ENCODE measurements at places on chromosomes 4 and X.

DNA sequence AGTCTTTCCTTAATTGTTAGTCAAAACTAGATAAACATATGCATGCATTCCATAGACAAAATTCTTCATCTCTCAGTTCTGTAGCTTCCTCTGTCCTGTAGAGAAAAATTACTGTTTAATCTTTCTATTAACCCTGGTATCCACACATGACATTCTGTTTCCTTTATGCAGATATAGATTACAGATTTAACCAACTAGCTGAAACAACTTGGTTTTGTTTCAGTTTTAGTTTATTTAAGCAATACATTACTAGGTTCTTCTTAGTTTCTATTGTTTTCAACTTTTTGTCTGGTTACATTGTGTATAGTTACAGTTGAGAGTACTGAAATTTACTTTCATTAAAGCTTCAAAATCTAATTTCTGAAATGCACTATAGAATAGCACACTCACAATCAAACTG lies 933.9 kb upstream of the EPHA5 start:
- DNase-seq, result no peak

- DNase-seq, result no peak
These were observed 28.2 kb downstream of the ODAPH start for GRCh38 chr4:75584067-75584466.

- DNase-seq, result no peak
These were observed 93.7 kb upstream of the TRPC3 start for GRCh38 chr4:122045533-122045932.

GRCh38 chr4:6608758-6609414 lies 31.6 kb upstream of the MRFAP1 start:
- DNase-seq, result no peak

- no peak for DNase-seq
These were observed 56.0 kb downstream of the MAGEB10 start for GRCh38 chrX:27863809-27864208.

GRCh38 chrX:56791456-56791855 lies 62.4 kb downstream of the NBDY start:
- DNase-seq, result no peak

DNA sequence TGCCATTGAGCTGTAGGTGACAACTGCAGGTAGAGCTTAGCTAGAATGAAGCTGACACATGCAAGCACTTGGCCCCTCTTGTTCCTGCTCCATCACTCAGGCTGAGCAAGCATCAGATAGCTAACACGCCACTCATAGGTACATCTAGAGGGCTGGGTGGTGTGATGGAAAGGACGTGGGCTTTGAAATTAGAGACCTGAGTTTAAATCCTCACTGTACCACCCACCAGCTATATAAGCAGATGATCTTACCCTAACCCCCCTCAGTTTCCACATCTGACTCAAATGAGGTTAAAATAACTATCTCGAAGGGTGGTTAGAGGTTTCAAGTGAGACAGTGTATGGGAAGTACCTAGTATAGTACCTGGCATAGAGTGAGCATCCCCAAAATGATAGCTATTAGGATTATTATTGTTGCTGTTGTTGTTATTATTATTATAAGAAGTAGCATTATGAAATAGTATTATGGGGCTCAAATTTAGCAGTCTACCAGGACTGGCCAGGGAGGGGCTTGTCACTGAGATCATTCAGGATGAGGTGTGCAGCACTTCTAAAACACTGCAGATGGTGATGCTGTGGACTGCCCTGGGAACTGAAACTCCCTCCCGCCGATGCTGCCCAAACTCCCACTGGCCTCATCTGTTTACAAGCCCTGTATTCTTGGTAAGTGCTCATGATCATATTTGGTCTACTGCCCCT lies 59.0 kb downstream of the REELD1 start:
- DNase-seq, result no peak

GRCh38 chr4:159366966-159367780 lies 264.3 kb downstream of the RAPGEF2 start:
- DNase-seq, result no peak

GRCh38 chrX:6052111-6052745 lies 176.4 kb downstream of the NLGN4X start:
- DNase-seq, result no peak

DNA sequence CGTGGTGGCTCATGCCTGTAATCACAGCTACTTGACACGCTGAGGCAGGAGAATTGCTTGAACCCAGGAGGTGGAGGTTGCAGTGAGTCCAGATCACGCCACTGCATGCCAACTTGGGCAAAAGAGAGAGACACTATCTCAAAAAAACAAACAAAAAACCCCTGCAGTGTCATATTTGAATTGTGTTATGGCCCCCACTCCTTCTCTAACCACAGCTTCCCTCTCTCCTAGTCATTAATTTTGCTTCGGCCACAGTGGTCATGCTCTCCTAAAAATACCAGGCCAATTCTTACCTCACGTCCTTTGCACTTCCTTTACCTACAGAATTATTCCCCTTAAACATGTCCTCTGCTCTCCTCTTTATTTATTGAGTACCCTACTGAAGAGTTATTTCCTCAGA lies 206.1 kb downstream of the PPP3CA start:
- DNase-seq, result no peak

DNA sequence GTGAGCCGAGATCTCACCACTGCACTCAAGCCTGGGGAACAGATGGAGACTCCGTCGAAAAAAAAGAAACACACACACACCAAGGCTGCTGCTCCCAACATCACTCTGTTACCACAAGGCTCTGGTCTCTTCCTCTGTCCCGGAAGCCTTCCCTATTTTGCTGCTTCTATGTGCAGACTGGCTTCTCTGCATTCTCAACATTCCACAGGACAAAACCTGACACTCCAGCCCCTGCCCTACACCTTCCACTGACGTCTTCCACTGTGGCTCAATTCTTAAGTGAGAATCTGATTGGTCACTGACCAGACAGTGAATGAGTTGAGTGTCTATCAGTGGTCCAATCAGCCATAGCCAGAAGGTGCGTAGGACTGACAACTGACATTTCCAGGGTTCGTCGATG lies 5.9 kb downstream of the ODAPH start:
- DNase-seq, result no peak

DNA sequence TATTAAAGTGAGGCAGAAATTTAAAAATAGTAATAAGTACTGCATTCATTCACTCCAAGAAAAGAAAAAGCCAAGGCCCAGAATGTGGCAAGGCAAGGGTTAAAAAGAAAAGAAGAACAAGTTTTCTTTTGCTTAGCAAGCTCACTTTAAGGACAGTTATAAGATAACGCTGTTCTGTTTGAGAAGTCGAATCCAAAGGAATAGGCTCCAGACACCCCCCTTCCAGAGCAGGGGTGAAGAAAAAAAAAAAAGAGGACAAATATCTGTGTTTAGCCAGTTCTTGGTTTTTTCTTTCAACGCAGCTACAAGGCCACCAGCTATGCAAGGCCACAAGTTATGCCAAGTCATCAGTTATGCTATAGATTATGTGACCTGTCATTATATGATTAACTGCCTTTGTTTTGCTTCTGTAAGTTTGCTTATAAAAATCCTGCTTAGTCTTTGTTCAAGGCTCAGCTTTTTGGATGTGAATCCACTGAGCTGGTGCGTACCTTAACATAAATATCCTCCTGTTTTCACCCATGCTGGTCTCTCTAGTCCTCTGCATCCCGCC lies 1.4 kb downstream of the GRK4 start:
- no peak for DNase-seq

GRCh38 chr4:138977524-138977923 lies 38.1 kb upstream of the NOCT start:
- no peak for DNase-seq

DNA sequence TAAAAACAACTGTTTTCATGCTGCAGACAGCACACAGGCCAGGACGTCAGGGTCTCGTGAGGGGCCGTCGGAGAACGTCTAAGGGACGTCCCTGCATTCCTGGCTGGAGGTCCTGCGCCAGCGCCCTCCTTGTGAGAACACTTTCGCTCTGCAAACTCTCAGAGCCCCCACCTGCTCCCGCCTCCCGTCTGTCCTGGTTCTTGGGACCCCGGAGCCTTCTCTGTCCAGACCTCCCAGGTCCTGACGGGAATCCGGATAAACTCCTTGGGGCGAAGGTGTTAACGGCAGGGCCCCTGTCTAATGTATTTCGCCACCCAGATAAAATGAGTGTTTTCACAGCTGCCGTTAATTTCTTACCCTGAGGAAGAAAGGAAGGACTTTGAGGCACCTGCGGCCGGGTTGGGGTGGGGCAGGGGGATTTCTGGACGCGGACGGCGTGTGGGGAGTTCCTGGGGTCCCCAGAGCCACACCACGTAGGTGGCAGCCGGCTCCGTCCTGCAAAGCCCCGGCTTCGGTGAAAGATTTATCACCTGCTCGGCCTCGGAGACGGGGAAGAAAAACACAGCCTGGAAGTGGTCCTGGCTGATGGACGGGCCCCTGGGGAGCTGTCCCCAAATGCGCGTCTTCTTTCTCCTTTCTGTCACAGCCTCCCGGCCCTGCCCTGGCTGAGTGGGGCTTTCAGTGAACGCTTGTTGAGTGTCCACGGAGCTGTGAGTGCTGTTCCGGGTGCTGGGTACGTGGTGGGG lies 35.1 kb upstream of the PPP2R3B start:
- no peak for DNase-seq

DNA sequence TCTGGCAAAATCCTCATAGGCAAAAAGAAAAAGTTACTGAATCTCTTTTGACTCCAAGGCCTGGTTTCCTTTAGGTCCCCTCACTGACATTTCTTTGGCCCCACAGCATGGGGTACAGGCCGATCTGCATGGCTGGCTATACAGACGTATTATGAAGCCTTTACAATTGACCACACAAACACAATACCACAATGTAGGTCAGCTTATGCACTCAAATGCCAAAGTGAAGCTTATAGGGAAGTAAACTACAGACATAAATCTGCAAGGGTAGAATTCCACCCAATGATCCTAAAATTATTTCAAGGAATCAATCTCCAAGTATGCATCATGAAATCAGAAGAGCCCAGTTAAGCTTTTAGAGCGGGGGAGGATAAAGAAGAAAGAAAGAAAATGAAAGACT lies 20.7 kb downstream of the STX18 start:
- DNase-seq, result no peak

DNA sequence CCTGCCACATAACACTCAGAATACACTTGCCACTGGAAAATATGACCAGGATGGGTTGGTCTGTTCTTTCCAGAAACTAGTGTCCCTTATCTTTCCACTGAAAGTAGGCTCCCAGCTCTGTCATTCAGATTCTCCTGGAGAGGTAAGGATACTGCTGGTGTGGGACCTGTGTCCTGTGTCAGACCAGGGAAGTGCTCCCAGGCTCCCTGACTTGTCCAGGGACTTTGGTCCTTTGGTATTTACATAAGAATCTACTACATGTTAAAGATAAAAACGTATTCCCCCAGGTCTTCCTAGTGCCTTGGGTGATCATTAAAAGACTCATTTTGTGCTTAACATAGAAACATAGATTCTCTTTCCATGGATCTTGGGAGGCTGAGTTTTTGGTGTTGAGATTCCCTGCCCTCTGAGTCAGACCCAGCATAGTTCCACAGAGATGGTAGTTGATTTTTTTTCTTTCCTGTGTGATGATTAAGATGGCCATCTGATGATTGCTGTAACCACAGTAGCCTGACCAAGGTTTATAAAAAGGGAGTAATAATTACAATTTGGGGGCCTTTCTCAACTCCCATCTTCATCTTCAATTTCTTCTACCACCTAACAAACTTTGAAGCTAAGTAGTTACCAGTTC lies 159.8 kb upstream of the JADE1 start:
- no peak for DNase-seq

DNA sequence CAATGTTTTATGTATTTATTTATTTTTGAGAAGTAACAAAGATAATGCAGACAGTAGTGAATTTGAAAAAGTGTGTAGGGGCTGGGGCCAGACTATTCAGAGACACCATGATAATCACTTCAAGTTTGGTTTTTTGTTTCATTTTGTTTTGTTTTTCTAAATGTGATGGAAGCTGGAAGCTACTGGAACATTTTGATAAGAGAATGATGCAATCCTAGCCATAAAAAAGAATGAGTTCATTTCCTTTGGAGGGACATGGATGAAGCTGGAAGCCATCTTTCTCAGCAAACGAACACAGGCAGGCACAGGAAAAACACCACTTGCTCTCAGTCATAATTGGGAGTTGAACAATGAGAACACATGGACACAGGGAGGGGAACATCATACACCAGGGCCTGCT lies 706.6 kb upstream of the EPHA5 start:
- no peak for DNase-seq

GRCh38 chr4:146846882-146847281 lies 98.8 kb downstream of the TTC29 start:
- no peak for DNase-seq

- peak; percentile 36 for DNase-seq
These were observed 23.8 kb upstream of the ARHGAP10 start for GRCh38 chr4:147707892-147708672.

GRCh38 chrX:142068365-142068764 lies 136.7 kb downstream of the MAGEC2 start:
- no peak for DNase-seq

- no peak for DNase-seq
These were observed 236.2 kb upstream of the HAND2 start for GRCh38 chr4:173766171-173766600.

DNA sequence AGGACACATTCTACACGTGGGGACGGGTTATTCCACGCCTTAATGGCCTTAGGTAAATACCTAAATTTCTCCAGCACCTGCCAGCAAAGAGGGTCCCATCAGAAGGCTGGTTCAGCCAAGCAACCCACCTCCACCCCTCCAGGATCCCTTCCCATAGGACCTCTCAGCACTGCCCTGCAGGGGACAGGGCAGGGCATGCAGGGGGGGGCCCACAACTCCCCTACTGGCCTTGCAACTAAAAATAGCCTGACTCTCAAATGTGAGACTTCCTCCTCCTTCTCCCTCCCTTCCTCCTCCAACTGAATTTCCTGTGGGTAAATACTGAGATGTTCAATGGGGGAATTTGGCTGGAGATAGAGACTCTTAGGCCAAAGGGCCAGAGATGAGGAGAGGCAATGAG lies 6.3 kb downstream of the LAS1L start:
- no peak for DNase-seq

- DNase-seq, result no peak
These were observed 13.3 kb upstream of the CENPU start for GRCh38 chr4:184747034-184747830.

GRCh38 chr4:129926936-129927335 lies 831.0 kb downstream of the C4orf33 start:
- DNase-seq, result no peak

GRCh38 chrX:130296743-130297142 lies 28.0 kb upstream of the ZNF280C start:
- no peak for DNase-seq

- DNase-seq, result no peak
These were observed 27.6 kb upstream of the INTU start for GRCh38 chr4:127604949-127605709.

- no peak for DNase-seq
These were observed 139.3 kb upstream of the VCX2 start for GRCh38 chrX:8310409-8310808.

GRCh38 chr4:110897784-110898183 lies 274.9 kb upstream of the PITX2 start:
- DNase-seq, result no peak

Data from T-helper 9 cell (primary cell).